ENCODE measurements at places on chromosomes 7 and 10. TPM values are rescaled to one million over a fixed set of nuclear protein-coding genes. Genes with fewer than 3 reads are reported as not detected.

The NEURL1 gene
- 4.8 TPM for total RNA-seq

The CLDN4 gene
- 602 TPM for total RNA-seq

The CH25H gene
- not detected for total RNA-seq

The ITPRID1 gene
- total RNA-seq, result not detected

The TMEM72 gene
- total RNA-seq, result not detected

DNA sequence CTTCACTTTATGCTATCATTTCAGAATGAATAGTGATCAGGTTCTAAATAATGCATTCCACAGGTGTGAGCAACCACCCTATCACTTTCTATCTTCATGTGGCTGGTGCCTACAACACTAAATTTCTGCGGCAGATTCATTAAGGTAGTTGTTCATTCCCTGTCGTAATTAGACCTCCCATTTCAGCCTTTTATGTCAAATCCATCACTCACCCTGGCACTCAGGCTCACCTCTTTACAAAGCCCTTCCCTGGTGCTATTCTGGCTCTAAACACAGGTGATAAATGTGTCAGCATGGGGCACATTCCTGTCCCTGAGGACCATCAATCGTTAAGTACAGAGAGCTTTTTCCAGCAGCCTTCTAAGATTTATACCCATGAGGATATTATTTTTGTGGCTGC is 300.0 kb upstream of the C7orf33 start:
- no peak for DNase-seq

DNA sequence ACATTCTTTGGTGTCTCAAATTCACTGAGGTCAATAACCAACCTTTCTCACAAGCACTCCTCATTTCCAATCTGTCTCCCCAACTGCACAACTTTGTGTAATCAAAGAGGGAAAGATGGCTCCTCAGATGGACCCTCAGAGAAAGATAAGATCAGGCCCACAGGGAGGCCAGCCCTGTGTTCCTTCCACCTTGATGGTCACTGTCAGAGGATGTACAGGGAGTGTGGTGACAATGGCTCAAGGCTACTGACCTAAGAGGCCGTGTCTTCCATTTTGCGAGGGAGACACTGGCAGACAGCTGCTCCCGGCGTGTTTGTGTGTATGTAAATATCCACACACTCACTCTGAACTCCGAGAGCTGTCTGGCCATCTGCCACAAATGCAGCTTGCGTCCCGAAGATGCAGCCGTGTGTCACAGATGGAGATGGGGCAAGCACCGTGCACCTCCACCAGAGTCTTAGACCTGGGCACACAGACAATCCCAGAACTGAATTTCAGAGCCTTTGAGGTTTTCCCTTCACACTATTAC is 712.1 kb upstream of the NRP1 start:
- no peak for DNase-seq

DNA sequence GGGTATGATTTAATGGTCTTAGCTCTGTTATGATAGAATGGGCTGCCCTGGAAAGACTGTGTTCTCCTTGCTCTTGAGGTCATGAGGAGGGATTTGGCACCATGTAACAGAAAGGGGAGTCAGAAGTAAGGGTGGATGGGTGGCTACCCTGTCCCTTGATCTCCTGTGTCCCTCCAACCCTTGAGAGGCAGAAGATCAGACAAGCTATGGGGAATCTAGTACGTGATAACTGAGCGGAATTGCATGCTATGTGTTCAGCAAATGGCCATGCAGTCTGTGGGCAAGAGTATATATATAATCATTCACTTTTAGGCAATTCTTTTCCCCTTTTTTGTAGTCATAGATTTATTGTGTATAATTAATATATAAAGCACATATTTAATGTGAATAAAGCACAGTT is 174.9 kb downstream of the SEC23IP start:
- DNase-seq, result no peak
